ENCODE measurements at places on chromosomes 13 and 19. TPM values are rescaled to one million over a fixed set of nuclear protein-coding genes. Genes with fewer than 3 reads are reported as not detected.

Gene ZFR2
- not detected for total RNA-seq

Gene PRR20D
- not detected for total RNA-seq

Gene NBEA
- 11.4 TPM for total RNA-seq

Gene HRC
- 0.65 TPM for total RNA-seq

Gene ZNF285
- 3.8 TPM for total RNA-seq

Gene MAMSTR
- total RNA-seq: 0.69 TPM

Gene EDNRB
- total RNA-seq: 0.17 TPM

Gene PPP1R13L
- total RNA-seq: 13.9 TPM

Measured in smooth muscle cell of the pulmonary artery (primary cell).